SW 1271 (cell line): ENCODE measurements at places on chromosomes 6 and 20.

- DNase-seq: no peak
Observed at GRCh38 chr6:110939429-110940200, 18.9 kb upstream of the GTF3C6 start.

GRCh38 chr20:840858-841567 is 7.5 kb downstream of the FAM110A start:
- no peak for DNase-seq

GRCh38 chr6:160781298-160781697 is 79.3 kb downstream of the PLG start:
- DNase-seq: no peak

DNA sequence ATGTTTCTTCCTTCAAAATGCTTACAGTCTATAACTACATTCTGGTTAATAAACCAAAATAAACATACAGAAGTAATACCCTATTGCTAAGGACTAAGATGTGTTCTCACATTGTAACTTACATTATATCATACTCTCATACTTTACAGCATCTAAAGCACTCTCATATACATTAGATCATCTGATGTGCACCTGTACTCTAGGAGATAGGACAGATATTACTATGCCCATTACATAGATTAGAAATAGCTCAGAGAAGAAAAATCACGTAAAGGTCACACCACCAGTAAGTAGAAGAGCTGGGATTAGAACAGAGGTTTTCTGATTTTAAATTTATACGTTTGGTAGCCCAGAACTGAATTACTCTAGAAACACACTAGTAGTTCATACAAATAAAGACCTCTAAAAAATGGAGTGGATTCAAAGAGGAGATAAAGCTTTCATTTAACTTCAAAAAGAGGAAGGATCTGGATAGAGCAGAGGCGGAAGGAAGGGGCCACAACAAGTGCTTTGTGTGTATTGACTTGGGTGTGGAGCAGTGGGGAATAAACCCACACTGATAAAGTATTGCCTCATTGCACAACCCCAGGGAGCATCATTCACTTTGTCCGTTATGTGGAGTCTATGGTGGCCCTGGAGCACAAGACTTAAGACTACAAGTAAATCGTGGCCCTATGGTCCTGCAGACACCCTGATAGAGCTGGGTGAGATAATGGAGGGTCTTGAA is 30.9 kb downstream of the SLC2A12 start:
- DNase-seq: no peak

GRCh38 chr6:11011787-11012234 is 32.3 kb downstream of the ELOVL2 start:
- DNase-seq: no peak

DNA sequence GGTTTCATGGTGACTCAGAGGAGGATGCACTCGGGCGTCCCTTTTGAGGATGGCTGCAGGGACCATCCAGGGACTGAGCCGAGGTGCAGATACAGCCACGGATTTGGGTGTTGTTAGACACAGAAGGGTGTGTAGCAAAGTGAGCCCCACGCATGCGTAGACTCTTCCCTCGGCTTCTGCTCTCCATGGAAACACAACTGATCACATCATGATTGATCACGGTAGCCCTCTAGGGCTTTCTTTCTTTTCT is 606 bp upstream of the ULBP1 start:
- peak; percentile 86 for DNase-seq

- no peak for DNase-seq
Observed at GRCh38 chr6:3368685-3369084, 88.2 kb downstream of the SLC22A23 start.

GRCh38 chr6:82705579-82705978 is 342.0 kb downstream of the TPBG start:
- DNase-seq: no peak

- DNase-seq: no peak
Observed at GRCh38 chr6:155378724-155379123, 64.4 kb upstream of the TFB1M start.

GRCh38 chr20:10985536-10985935 is 311.7 kb upstream of the JAG1 start:
- DNase-seq: no peak

GRCh38 chr6:14092316-14092715 is 25.3 kb upstream of the CD83 start:
- DNase-seq: no peak

DNA sequence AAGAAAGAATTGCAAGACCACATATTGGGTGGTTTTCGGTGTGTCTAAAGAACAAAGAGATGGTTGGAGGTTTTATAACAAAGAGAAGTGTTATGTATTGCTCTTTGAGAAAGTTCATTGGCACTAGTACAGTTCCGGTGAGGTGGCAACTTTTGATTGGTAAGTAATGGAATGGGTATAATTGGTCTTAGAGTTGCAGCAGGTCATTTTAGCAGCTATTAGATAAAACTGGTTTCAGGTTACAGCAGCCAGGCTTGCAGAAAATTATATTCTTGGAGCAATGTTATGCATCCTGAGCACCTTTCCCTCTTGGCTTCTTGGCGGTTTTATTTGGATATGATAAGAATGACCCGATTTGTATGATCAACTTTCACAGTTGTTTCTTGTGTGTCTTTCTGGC is 12.3 kb upstream of the SSTR4 start:
- no peak for DNase-seq

- peak; percentile 56 for DNase-seq
Observed at GRCh38 chr20:56875052-56875659, 246.1 kb downstream of the TFAP2C start.

GRCh38 chr6:144394210-144394609 is 109.1 kb downstream of the UTRN start:
- DNase-seq: no peak

DNA sequence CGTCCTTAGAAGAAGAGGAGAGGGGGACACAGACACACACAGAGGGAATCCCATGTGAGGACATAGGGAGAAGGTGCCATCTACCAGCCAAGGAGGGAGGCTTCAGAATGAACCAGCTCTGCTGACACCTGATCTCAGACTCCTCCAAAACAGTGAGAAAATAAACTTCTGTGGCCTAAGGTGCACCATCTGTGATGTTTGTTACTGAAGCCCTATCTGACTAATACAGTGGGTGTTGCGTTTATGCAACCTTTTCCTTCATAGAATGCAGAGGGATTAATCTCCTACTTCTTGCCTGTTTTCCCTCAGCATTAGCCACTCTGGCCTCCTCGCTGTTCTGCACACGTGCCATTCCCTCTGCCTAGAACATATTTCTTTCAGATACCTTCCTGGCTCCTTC is 81.5 kb upstream of the EDN1 start:
- DNase-seq: no peak

GRCh38 chr20:11882651-11883050 is 35.0 kb upstream of the BTBD3 start:
- no peak for DNase-seq

GRCh38 chr20:43655937-43656336 is 11.0 kb upstream of the MYBL2 start:
- no peak for DNase-seq

GRCh38 chr6:165611294-165611693 is 51.7 kb downstream of the PDE10A start:
- no peak for DNase-seq

GRCh38 chr20:41671143-41671542 is 53.0 kb upstream of the CHD6 start:
- DNase-seq: no peak
